Glutamatergic neuron (in vitro differentiated cells): ENCODE measurements at places on chromosomes 2 and 18.

DNA sequence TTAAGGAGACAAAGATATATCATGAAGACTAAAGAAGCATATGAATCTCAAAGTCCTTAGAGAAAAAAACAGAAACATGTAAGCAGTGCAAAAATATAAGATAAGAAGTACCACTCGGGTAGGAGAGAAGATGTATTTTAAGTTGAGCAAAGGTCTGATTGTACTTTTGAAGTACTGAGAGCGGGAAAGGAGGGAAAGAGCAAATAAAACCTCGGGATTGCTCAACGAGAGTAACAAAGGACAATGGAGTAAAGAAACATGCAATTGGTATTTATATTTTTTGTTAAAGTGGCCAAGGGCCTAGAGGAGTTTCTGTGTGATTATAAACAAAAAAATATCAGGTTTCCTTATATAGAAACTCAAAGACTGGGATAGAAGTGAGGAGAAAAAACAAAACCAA is 251.9 kb downstream of the LNPK start:
- no peak for DNase-seq

DNA sequence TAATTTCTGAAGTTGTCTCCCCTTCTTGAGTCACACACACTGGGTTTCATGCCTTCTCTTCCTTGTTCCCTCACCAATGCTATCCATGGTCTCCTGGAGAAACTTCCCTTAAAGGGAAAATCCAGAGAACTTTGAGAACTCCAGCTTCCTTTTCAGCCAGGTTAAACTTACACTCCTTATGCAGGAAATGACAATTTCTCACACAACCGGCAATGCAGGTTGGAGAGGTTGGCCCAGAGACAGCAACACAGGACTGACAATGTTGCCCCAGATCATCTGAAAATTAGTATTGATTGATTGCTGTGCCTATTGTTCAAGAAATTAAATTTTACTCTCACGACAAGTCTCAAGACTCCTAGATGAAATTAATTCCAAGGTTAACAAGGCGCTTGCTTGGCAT is 292.2 kb downstream of the NYAP2 start:
- DNase-seq: no peak

GRCh38 chr18:55252901-55253300 is 293.6 kb upstream of the CCDC68 start:
- no peak for DNase-seq

DNA sequence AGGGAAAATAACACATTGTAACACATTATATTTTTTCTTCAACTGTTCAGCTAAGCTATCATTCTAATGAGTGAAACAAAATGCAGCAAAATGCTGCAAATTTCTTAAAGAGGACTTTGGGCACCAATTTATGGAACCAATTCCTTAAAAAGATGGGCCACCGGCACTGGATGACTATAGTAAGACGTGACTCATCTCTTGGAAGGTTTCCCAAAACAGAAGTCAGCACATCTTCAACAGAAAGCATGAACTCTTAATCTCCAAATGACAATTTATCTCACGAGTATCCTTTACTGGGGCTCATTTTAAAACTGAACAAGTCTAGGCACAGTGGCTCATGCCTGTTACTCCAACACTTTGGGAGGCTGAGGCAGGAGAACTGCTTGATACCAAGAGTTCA is 213.4 kb downstream of the CDH20 start:
- no peak for DNase-seq
